ENCODE measurements at places on chromosomes 7 and 10. TPM values are rescaled to one million over a fixed set of nuclear protein-coding genes. Genes with fewer than 3 reads are reported as not detected.

DNA sequence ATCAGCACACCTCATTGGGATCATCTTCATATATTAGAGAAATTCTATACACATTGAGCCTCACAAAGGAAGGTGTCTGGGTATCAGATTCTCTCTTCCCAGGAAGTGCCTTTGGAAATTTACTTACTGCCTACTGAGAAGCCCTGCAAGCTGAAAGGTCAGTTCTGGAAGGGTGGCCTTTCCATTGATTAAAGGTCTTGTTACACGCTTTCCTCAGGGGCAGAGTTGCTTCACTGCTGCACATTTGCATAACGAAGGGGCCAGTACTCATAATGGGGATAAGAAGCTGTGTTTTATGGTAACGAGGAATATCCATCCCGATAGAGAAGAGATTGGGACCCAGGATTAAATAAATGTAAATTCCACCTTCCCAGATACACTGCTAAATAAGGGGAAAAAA, 19.4 kb upstream of the IL15RA start:
- no peak overlapping the region for H3K4me3 ChIP-seq
- no peak overlapping the region for H3K27ac ChIP-seq
- H3K36me3 ChIP-seq = no peaks in the 10 kb centered on the region
- no peaks in the 10 kb centered on the region for H3K27me3 ChIP-seq
- H3K4me1 ChIP-seq = no peaks in the 10 kb centered on the region

DNA sequence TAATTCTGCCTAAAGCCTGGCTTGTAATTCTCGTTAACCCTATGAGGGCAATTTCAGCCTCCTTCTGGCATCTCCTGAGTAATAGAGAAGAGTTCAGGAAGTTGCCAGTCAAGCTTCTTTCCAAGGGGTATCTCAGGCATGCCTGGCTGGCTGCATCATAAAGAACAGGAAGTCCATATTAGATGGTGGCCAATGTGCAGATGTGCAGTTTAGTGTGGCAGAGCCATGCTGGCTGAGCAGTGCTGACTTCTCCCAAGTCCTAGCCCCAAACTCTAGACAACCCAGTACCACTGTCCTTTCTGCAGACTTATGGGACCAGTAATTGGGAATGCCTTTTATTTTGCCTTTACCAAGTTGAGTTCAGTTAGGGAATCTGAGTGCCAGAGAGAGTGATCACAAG, 517.9 kb downstream of the GALNT17 start:
- H3K4me1 ChIP-seq = no peaks in the 10 kb centered on the region
- H3K36me3 ChIP-seq = no peaks in the 10 kb centered on the region
- no peaks in the 10 kb centered on the region for H3K27me3 ChIP-seq

GRCh38 chr10:128059266-128059981, 66.8 kb downstream of the MKI67 start:
- H3K4me3 ChIP-seq = no peak overlapping the region
- no peak overlapping the region for H3K27ac ChIP-seq
- no peak for DNase-seq
- H3K27me3 ChIP-seq = no peaks in the 10 kb centered on the region

GRCh38 chr10:3485057-3485686, 299.8 kb downstream of the KLF6 start:
- H3K36me3 ChIP-seq = no peaks in the 10 kb centered on the region
- H3K27me3 ChIP-seq = no peaks in the 10 kb centered on the region
- H3K4me3 ChIP-seq = peak overlapping the region; percentile 6
- no peak overlapping the region for H3K27ac ChIP-seq

- H3K27ac ChIP-seq = no peak overlapping the region
- no peaks in the 10 kb centered on the region for H3K36me3 ChIP-seq
These were observed 226.2 kb upstream of the TCF7L2 start for GRCh38 chr10:112723876-112724275.

DNA sequence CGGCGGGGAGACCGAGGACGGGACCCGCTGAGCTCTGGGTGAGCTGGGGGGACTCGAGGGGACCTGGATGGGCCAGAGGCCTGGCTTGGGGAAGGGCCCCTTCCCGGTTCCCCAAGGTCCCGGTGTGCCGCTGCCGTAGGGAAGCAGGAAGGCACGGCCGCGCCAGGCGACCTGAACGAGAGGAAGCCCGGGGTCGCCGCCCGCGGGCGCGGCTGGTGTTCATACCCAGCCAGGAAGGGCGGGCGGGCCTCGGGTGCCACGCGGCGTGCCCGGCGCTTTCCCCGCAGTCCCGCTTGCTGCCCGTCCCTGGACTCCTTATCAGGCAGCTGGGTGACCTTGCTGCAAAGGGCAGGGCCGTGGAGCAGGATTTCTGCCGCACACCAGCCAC, 38.0 kb downstream of the ZNF777 start:
- H3K4me1 ChIP-seq = no peaks in the 10 kb centered on the region
- peak; percentile 19 for DNase-seq
- no peaks in the 10 kb centered on the region for H3K27me3 ChIP-seq
- H3K27ac ChIP-seq = peak overlapping the region; percentile 58

DNA sequence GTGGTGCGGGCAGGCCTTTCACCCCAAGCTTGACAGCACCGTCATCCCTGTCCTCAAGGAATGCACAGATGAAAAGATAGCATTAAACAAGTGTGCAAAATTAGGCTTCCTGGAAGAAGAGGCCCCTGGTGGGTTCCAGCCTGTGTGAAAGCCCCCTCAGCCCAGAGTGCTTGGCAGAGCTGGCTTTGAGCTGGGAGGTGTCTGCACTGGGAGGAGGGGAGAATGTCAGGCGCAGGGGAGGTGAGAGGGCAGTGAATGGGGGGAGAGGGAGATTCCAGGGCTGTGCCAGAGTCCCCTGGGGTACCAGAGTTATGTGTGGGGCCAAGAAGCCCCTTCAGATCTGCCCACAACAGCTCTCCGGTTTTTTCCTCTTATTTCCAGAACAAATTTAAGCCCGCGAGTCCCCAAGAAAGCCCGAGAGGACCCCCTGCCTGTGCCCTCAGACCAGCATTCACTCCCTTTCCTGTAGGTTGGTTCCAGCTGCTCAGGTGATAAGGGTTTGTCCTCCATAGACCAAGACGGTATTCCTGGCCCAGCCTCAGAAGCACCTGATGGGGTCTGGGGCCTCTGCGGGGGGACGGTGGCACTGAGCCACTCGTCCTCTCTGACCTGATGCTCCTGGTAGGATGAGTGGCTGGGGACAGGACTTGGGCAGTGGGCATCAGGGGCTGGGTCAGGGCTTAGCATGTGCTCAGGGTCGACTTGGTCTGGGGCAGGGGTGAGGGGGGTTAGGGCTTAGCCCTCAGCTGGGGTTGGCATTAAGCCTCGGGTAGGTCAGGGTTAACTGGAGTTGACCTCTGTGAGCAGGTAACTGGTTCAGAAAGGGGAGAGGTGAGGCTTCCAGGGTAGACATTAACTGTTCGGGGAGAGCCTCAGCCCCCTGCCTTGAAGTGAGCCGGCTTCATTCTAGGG, 43.4 kb downstream of the ADCYAP1R1 start:
- no peak for DNase-seq
- no peaks in the 10 kb centered on the region for H3K36me3 ChIP-seq
- H3K27ac ChIP-seq = no peak overlapping the region
- H3K27me3 ChIP-seq = no peaks in the 10 kb centered on the region

DNA sequence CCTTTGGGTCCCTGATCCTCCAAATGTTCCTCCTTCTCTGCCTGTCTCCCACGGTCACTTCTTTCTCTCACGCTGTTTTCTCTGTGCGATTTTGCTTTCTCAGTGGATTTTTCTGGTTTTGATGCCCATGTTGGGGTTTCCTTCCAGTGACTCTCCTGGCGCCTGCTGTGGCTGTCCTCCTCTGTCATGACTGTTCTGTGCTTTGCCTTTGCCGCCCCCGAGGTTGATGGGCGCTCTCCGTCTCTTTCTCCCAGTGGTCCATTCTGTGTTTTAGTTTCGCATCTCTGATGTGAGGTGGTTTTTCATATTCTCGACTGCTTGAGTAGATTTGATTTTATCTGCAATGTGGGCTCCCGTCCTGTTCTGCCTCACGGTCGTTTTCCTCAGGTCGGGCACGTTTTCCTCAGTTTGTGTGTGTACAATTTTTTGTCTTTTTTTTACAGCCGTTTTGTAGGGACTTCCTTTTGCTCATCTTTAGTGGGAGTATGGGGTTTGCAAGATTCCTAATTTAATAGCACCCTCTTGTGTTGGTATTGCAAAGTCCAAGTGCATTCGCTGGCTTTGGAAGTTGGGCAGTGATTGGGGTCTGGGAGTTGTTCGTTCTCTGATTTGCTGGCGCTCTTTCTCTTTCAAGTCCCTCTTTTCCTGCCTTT, 100.0 kb downstream of the INPP5A start:
- peak overlapping the region; percentile 24 for H3K27ac ChIP-seq
- DNase-seq = no peak
- H3K36me3 ChIP-seq = no peaks in the 10 kb centered on the region
- no peaks in the 10 kb centered on the region for H3K27me3 ChIP-seq
- peaks cover 16% of the 10 kb centered on the region for H3K4me1 ChIP-seq

DNA sequence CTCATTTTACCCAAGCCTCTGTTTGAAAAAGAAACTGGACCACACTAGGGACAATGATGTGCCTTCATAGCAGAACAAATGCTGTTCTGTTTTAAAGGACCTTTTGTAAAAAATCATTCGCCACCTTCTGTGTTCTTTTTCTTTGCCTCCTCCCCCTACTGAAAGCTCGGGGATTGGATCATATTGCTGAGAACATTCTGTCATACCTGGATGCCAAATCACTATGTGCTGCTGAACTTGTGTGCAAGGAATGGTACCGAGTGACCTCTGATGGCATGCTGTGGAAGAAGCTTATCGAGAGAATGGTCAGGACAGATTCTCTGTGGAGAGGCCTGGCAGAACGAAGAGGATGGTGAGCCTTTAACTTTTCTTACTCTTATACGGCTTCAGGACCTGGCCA, 62.2 kb downstream of the POLL start:
- H3K4me1 ChIP-seq = no peaks in the 10 kb centered on the region
- no peak overlapping the region for H3K4me3 ChIP-seq
- no peak overlapping the region for H3K27ac ChIP-seq
- no peak for DNase-seq
- no peaks in the 10 kb centered on the region for H3K36me3 ChIP-seq

DNA sequence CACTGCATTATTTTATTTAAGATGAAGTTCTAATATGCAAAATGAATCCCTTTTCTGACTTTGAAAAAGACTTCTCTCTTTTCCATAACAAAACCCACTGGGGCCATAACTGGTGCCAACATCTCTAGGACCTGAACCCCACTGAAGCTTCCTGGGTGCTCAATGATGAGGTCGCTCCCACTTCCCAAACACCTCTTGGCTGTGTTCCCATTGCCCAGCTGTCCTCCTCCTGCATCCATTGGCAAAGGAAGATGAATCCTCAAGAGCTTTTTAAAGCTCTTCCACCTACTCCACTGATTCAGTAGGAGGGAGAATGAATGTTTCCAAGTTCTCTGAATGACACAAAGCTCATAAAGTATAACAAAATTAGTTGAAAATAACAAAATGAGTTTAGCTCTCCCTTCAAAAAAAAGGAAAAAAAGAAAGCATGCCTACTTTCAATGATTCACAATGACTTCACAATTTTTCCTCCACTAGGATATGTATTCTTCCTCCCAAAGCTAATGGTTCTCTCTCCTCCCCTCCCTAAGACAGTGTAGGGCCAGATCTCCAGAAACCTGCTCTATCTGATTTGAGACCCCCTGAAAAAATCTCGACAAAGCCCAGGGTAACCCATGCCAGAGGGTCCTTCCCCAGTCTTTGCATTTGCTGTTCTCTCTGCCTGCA, 64.8 kb downstream of the SORBS1 start:
- no peak overlapping the region for H3K4me3 ChIP-seq
- H3K27me3 ChIP-seq = no peaks in the 10 kb centered on the region
- no peak for DNase-seq

DNA sequence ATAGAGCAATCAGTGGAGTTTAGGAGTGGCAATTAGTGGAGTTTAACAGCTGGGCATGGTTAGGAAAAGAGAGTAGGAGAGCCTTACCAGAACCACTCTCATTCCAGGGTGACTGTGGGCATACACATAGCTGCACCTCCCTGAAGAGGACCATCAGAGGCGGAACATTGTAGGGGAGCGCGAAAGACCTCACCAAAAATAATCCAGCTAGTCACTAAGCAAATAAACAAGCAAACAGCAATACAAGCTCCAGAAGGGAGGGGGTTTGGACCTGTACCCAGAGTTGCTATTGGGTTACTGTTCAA, 4.1 kb upstream of the NACAD start:
- no peaks in the 10 kb centered on the region for H3K36me3 ChIP-seq
- no peak overlapping the region for H3K4me3 ChIP-seq
- no peak for DNase-seq
- H3K27ac ChIP-seq = no peak overlapping the region
- H3K27me3 ChIP-seq = no peaks in the 10 kb centered on the region

DNA sequence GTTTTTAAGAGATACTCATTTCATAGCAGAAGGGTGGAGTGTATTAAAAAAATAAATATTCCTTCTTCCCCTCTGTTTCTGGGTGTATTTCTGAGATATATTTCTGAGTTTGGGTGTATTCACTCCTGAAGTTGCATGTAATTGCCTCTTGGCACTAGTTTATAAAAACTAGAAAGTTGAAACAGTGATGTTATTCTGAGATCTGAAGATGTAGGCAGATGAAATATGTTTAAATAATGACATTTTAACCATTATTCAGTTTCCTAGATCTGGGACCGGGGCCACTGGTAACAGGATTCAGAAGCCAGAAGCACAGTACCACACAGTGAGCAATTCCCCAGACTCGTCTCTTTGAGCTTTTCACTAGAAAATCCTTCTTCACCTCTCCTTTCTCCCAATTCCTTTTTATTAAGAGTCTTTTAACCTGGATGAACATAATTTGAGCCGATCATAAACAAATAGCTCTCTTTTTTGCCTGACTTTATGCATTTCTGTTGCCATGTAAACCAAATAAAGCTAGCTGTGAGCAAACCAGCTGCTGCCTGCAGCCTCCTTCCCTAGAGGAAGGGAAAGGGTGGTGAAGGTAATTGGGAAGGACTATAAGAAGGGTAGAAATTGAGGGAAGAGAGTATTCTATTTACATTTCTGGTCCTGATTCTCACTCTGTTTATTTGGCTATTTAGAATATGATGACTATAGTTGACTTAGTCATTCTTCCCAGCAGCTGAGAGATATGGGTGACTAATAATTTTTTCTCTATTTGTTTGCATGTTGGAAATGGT, 101.8 kb upstream of the STRIP2 start:
- H3K4me3 ChIP-seq = no peak overlapping the region
- H3K4me1 ChIP-seq = no peaks in the 10 kb centered on the region
- no peaks in the 10 kb centered on the region for H3K36me3 ChIP-seq
- H3K27ac ChIP-seq = no peak overlapping the region
- no peaks in the 10 kb centered on the region for H3K27me3 ChIP-seq
- no peak for DNase-seq

GRCh38 chr7:99098824-99099498, 44.9 kb downstream of the SMURF1 start:
- H3K4me3 ChIP-seq = no peak overlapping the region
- H3K27me3 ChIP-seq = no peaks in the 10 kb centered on the region
- no peaks in the 10 kb centered on the region for H3K36me3 ChIP-seq
- peak overlapping the region; percentile 85 for H3K27ac ChIP-seq

Gene BZW2
- total RNA-seq = 36.5 TPM

Gene PIP4K2A
- total RNA-seq = 15.8 TPM

Gene LRRC18
- 12.6 TPM for total RNA-seq

Gene RHOBTB1
- total RNA-seq = 47.1 TPM

Gene ADAM22
- 4.4 TPM for total RNA-seq

Gene RNF32
- total RNA-seq = 63.8 TPM

Gene MKX
- 4.2 TPM for total RNA-seq

Gene STAM
- total RNA-seq = 40.9 TPM

Gene ACTR3C
- total RNA-seq = 13.0 TPM

Gene LRIT1
- total RNA-seq = 4.0 TPM

Gene ERVW-1
- 7.5 TPM for total RNA-seq

Gene SFXN3
- total RNA-seq = 125 TPM

Gene KIF11
- 14.6 TPM for total RNA-seq

Gene WASHC2C
- total RNA-seq = 40.1 TPM
